ENCODE measurements at places on chromosomes 11 and 22.

DNA sequence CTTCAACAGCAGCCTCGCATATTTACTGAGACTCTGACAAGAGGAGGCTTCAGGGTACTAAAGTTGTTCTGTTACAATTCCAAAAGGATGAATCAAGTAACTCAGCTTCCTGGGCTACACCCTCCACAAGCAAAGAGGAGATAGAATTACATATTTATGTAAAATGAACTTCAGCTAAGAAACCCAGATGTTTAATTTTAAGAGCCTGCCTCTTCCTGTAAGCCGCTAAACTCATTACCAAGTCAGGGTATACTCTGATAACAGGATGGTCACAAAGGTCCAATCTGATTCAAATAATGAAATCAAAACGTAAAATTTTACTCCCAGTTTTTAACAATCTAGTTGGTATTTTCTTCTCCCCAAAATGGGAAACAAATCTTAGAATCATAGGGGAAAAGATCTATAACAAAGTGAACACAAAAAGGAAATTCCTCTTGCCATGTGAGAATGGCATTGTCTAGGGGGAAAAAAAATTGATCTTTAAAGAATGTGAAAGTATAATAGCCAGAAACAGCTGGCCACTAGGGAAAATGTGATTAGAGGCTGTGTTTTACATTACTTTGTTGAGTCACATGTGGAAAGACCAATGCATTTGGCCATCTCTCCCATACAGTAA lies 30.9 kb downstream of the CHEK2 start:
- DNase-seq, result no peak

- no peak for DNase-seq
Measured at GRCh38 chr22:47042116-47042825, 279.8 kb downstream of the TBC1D22A start.

GRCh38 chr22:38505541-38506117 lies 482 bp downstream of the DDX17 start:
- DNase-seq, result peak; percentile 74

DNA sequence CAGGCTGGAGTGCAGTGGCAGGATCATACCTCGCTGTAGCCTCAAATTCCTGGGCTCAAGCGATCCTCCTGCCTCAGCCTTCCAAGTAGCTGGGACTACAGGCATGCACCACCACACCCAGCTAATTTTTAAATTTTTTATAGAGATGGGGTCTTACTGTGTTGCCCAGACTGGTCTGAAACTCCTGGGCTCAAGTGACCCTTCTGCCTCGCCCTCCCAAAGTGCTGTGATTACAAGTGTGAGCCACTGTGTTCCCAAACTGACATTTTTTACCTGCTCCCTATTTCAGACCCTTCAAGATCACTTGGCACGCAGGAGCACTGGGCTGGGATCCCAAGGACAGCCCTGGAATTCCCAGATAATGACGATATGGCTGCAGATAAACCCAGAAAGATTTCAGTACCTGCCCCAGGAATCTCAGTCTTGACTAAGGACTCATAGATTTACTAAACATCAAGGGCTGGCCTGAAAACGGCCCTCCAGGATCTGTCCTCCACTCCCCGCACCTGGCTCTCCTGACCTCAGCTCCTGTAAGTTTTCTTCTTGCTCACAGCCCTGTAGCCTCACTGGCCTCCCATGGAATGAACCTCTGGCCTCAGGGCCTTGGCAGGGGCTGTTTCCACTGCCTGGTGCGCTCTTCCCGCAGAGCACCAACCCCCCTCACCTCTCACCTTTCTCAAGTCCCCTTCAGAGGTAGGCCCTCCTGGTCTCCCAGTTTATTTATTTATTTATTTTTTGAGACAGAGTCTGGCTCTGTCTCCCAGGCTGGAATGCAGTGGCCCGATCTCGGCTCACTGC lies 3.6 kb upstream of the CSNK1E start:
- no peak for DNase-seq

- DNase-seq, result no peak
Measured at GRCh38 chr11:86210898-86211297, 33.7 kb upstream of the EED start.

DNA sequence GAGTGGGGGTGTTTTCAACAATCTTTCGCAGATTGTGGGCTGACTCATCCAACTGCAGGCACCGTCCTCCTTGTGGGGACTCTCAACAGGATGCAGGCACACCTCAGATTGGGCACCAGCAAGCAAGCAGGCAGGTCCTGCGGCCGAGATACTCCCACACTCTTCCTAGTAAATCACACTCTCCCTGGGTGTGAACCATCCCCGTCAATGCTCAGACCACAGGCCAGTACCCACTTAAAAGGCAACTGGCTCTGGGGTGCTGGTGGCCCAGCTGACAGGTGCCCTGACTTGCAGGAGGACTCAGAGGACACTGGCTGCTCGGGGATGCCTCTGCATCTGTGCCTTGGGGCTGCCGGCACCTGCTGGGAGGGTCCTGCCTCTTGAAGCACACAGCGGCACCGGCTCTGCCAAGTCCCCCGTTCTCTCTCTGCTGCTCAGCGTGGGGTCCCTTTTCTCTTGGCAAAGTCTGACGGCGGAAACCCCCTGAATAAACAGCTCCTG lies 282.5 kb downstream of the CTTN start:
- no peak for DNase-seq

- no peak for DNase-seq
Measured at GRCh38 chr11:111312076-111312475, 13.7 kb downstream of the POU2AF3 start.

DNA sequence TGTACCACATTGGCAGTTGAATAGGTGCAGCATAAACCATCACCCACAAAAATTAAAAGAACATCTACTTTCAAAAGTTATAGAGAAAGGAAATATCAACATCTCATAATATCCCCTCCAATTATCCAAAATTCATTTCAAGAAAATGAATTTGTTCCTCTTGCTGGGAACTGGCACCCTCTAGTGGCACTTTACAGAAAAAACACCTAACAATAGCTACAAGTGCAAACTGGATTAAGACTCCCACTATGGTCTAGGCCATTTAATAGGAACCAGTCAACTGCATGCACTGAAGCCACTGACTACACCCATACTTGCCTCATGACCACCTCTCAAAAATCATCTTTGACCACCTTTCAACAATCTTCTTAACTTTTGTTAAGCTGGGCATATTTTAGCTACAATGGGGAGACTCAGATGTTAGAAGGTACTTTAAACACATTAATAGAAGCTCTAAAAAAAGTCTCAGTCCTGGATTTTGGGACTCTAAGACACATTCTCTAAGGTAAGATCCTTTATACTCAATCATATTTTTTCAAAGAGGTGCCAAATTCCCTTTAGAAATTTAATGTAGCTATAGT lies 17.3 kb downstream of the TRAF6 start:
- peak; percentile 53 for DNase-seq

DNA sequence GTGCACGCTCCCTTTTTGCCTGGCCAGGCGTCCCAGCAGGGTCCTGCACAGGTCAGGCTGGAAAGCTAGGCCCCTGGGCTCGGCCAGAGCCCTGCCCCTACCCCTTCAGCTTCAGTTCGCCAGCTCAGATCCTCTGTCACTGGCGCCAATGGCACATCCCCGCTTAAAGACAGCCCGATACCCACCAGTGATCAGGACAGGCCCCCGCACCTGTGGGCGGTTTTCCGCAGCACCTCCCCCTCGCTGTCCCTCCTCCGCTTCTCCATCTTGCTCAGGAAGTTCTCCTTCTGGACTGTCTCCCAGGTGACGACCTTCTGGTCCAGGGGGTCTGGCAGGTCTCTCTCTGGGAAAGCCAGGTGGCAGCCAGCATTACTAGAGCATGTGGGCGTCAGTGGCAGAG lies 5.9 kb downstream of the TSSC4 start:
- DNase-seq, result no peak

GRCh38 chr11:113926273-113927197 lies 21.9 kb downstream of the HTR3B start:
- no peak for DNase-seq

GRCh38 chr22:44200451-44200850 lies 19.7 kb downstream of the PARVG start:
- DNase-seq, result no peak

GRCh38 chr11:21636561-21636960 lies 556.3 kb upstream of the ANO5 start:
- DNase-seq, result no peak

GRCh38 chr11:105168457-105168856 lies 28.9 kb upstream of the CARD18 start:
- no peak for DNase-seq

DNA sequence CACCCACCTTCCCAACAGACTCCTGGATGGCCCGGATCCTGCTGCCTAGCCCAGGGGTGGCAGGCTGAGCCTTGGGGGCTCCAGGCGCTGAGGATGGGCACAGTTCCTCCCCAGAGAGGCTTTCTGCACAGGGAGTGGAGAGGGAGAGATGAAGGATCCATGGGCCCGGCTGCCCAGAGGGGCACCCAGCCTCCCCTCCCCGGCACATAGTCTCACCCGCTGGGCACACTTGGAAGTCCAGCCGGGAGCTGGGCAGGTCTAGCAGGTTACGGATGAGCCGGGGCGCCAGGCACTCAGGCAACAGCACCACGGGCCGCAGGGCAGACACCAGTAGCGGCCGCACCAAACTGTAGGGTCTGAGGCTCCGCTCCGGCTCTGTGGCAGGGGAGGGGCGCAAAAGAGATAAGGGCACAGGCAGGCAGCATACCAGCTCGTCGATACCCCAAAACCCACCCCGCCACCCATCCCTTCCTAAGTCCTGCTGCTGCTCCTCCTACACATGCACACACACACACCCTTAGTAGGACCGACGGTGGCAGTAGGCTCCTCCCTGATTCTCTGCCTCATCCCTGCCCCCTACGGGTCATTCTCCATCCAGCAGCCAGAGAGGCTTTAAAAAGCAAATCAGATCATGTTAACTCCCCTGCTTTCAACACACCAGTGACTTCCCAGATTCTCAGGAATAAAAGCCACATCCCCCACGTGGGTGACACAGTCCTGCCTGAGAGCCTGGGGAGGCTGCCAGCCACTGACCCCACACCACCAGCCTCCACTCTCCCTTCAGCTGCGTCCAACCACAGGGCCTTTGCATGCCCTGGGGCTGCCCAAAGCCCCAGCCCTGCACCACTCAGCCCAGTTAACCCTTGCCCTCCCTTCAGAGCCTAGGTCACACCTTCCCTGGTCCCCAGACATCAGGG lies 6.5 kb upstream of the MFNG start:
- DNase-seq, result no peak

DNA sequence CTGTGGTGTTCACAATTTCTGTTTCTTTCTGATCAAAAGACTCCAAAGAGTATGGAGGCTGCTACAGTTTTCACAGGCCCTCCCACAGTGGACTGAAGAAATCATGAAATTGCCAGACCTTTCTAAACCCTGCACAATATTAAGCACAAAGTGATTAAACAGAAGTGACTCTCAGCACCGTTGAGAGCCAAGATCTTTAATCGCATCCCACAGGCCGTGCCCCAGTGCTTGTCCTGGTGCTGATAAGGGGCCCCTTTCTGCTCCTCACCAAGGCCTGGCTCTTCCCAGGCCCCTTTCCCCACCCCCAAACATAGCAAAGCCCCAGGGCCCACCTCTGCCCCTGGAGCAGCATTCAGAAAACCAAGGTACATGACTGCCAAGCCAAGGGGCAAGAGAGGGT lies 57.4 kb upstream of the BMAL1 start:
- no peak for DNase-seq

- peak; percentile 4 for DNase-seq
Measured at GRCh38 chr22:41915035-41915785, at the start of gene SHISA8. Gene SHISA8 (minus strand): TSS chr22:41915074. CDS start chr22:41914667, 407 bp downstream.

- no peak for DNase-seq
Measured at GRCh38 chr22:21624880-21625791, 4.7 kb downstream of the YDJC start.

GRCh38 chr22:29083933-29084591 lies 11.2 kb downstream of the KREMEN1 start:
- no peak for DNase-seq

DNA sequence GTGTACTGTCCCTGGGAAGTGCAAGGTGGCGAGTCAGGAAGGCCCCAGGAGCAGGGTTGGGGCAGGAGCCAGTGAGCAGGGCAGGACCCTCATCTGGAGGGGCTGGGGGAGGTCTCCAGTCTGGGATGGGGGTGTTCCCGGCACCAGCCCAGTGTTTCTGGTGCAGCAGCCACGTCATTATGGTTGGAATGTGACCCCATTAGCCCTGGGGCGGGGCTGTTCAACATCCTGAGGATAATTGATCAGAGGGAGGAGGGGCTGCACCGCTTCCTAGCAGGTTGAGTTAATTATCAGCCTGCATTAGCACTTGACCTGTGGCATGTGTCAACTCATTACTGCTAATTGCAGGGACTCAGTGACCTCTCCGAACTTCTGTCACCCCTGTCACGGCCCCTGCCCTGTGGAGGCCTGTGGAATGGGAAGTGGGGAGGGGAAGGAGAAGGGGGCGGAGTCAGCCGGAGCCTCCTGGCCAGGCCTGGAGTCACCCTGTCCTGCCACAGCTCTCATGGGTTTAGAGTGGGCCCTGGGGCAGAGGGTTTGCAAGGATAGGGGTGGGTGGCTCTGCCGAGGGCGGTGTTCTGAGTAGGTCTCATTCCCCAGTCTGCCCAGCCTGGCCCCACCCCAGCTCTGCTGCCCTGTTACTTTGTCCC lies 52.8 kb upstream of the CCDC188 start:
- no peak for DNase-seq

DNA sequence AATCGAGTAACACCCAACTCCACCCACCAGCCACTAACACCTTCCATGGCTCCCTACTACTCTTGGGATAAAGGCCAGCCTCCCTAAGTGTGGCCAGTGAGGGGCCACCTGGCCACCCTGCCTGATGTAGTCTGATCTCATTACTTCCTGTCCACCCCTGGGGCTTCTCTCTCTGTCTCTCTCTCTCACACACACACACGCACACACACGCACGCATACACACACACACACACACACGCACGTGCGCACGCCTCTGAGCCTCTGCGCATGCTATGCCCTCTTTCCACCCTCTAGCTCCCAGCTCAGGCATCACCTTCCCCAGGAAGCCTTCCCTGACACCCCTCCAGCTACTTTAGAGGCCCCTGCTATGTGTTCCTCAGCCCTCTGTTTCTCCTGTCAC lies 3.9 kb downstream of the MFNG start:
- no peak for DNase-seq

- DNase-seq, result no peak
Measured at GRCh38 chr22:47209040-47209514, 446.6 kb downstream of the TBC1D22A start.

- DNase-seq, result no peak
Measured at GRCh38 chr11:926341-926916, 759 bp downstream of the AP2A2 start.

GRCh38 chr11:10076458-10077141 lies 217.4 kb downstream of the SBF2 start:
- no peak for DNase-seq

GRCh38 chr11:2533587-2534133 lies 88.9 kb downstream of the KCNQ1 start:
- DNase-seq, result no peak

DNA sequence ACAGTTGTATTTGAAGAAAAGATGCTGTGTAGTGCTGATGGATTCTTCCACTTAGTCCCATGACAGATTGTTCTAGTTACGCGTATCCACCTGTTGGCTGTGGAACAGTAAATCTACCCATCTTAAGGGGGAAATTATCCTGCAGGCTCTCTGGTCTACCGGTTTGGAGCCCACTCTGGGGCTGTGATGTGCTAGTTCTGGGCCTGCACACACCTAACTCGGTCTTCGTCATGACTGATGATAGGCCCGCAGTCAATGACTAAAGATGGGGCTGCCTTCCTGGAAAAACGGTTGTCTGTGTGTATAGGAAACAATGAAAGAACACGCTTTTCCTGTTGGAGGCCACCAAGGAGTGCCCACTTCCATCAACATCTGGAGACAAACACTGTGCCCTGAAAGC lies 6.2 kb upstream of the RBM4B start:
- no peak for DNase-seq

- no peak for DNase-seq
Measured at GRCh38 chr11:69037074-69037473, 11.7 kb upstream of the TPCN2 start.

- peak; percentile 57 for DNase-seq
Measured at GRCh38 chr11:131633921-131634715, 263.7 kb downstream of the NTM start.

All from hippocampal formation (tissue), 2 donors.